ENCODE measurements at places on chromosomes 3 and 15.

GRCh38 chr3:190566043-190566933 is 52.4 kb downstream of the IL1RAP start:
- DNase-seq = peak; percentile 86

- DNase-seq = no peak
These were observed 47.7 kb upstream of the GYG1 start for GRCh38 chr3:148943506-148944205.

- DNase-seq = no peak
These were observed 1141.8 kb downstream of the SI start for GRCh38 chr3:163936543-163936942.

DNA sequence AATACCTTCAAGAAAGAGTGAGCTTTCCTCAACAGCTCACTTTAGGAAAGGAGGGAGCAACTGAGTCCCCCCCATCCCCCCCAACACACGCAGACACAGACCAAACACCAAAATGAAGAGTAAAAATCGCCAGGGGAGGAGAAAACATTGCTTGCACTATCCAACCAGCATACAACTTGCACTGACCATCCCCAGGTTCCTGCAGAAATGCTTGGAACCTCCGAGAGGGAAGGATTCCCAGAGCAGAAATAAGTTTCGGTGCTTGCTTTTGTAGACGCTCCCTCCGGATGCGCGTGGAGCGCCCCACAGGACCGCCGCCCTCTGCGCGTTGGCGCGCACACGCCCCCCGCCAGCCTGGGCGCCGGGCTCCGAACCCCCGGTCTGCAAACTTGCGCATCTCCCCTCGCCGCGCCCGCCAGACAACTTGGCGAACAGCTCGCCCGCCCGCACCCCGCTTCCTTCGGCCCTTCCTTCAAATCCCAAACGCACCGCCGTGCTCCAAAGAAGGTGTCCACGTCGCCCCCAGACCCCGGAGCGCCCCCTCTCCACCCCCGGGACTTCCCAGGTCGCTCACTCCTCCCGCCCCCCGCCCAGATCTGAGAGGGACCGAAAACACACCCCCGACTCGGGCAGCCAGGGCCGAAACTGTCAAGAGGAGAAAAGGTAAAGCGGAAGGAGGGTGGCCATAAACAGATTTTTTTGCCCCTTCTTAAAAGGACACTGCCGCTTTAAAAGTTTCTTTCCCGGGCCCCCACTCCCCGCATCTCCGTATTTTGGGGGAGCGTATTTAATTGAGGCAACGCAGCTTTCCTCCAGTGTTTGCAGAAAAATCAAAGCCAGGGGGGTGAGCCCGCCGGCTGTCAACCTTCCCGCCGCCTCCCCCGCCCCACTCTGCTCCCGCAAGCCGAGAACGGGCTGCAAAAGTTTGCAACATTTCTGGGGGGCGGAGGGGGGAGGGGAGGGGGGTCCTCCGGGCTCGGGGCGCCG is 859 bp downstream of the RORA start:
- DNase-seq = peak; percentile 46

- DNase-seq = no peak
These were observed 130.4 kb downstream of the FRMD5 start for GRCh38 chr15:44064706-44065105.

GRCh38 chr15:90054618-90055097 is 47.6 kb downstream of the IDH2 start:
- no peak for DNase-seq

DNA sequence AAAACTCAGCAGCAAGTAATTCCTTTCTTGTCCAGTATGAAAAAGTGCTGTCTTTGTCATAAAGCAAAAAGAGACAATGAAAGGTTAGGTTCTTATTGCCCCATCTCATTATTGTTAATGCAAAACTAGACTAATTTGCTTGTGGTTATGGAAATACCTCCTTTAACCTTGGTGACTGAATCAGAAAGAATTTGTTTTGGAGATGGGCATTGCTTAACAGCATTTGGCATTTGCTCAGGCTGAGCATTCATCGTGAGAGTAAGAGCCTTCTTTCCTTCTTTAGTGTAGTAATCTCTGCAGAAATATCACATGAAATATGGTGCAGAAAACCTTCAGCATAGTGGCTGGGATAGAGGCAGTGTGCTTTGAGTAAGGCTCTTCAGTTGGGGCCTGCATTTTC is 103.1 kb downstream of the CNTN6 start:
- DNase-seq = no peak

DNA sequence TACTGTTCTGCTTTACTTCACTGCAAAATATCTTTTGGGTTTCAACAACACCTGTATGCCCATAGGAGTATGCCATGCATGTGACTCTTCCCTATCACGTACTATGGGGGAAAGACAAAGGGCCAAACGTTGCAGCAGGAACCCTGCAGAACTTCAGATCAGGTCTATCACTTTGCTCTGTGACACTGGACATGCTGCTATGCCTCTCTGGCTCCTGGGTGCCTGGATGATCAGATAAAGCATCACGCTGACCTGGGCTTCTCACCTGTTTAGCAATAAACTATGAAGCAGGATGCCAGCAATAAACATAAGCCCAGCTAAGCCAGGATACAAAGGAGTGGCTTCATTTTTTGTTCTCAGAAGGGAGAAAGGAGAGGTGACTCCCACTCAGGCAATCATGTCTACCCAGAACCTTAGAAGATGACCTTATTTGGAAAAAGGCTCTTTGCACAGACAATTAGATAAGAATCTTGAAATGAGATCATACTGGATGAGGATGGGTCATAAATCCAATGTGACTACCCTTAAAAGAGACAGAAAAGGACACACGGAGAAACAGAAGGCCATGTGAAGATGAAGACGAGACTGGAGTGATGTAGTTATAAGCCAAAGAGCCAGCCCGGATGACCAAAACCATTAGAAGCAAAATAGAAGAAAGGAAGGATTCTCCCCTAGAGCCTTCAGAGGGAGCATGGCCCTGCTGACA is 19.3 kb downstream of the POMGNT2 start:
- DNase-seq = no peak

GRCh38 chr15:41804361-41804760 is 23.5 kb upstream of the JMJD7 start:
- DNase-seq = no peak

DNA sequence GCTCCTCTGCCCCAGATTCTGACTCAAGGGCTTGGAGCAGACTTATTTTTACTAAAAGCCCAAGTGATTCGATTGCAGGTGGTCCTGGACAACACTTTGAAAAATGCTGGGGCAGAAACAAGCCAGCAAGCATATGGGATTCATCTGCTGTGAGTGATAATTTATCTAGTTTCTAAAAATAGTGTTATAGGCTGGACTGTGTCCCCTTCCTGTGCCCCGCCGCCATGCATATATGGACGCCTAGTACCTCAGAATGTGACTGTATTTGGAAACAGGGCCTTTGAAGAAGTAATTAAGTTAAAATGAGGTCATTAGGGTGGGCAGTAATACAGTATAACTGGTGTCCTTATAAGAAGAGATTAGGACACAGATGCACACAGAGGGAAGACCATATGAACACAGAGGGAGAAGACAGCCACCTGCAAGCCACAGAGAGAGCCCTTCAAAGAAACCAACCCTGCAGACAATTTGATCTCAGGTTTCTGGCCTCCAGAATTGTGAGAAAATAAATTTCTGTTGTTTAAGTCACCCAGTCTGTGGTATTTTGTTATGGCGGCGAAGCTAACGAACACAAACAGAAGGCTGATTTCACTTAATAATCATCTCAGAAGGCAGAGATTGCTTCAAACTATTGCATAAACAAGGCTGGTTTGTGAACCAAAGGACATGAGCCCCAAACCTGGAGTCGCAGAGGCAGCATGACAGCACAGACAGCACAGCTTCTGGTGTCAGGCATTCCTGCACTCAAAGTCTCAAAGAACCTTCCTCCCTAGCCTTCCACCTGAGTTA is 59.1 kb downstream of the CCNL1 start:
- DNase-seq = no peak

DNA sequence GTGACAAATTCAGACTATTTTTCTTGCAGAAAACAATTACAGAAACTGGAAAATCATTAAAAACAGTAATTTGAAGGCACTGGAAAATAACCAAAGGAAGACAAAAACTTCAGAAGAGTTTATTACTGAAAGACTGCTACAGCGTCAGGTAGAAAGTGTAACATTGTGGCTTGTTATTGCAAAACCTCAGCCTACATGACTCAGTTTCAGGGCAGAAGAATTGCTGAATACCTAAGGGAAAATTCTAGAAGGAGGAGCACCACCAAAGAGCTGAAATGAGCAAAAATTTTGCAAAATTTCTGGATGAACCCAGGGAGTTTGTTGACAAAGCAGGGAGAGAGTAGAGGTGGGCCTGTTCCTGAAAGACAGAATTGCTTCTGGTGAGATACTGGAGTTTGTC is 219.6 kb downstream of the C3orf38 start:
- DNase-seq = no peak

DNA sequence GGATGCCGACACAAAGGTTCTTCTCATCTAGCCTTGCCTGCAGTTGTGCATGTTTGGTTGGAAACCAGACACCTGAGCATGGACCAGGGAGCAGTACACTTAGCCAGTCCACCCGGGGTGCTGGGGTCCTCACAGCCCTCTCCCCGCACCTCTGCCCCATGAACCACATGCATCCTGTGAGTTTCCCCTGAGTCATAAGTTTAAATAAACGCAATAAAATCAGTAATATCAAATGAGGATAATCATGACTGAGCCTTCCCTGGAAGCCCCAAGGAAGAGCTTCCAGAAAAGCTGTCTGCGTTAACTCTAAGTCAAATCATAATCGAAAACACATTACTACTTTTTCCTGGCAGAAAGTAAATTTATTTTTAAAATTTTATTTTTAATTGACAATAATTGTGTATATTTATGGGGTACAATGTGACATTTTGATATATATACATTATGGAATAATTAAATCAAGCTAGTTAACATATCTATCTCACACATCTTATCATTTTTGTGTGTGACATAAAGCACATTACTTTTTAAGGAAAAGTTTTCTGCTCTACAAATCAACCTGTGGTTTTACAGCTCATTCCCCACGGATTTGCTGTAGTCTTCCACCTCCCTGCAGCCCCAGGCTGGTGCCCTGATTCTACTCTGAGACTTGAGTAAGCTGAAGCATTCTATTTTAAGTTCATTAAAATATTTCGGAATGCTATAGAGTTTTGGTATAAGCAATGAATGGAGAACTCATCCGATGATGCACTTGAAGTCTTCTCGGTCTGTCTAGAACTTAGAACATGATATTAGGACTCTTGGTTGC is 166.0 kb upstream of the EIF1B start:
- DNase-seq = no peak

DNA sequence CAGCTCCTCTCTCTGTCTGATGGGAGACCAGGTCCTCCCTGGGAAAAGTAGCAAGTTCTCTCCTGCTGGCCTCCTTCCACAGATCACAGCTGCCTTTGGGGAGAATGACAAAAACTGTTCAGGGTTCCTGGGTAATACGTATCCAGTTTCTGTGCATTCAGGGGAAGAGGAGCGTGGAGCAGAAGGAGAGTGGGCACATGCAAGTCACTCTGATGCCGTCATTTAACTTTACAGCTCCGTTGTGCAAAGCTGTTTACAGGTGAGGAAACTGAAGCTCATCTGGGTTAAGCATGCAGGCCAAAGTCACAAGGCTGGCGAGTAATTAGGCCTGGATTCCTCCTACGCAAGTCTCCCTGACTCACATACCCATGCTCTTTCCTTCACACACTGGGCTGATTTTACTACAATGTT is 7.5 kb upstream of the TM4SF1 start:
- no peak for DNase-seq

GRCh38 chr3:10351013-10351735 is 30.3 kb upstream of the SEC13 start:
- DNase-seq = peak; percentile 13

- DNase-seq = no peak
These were observed 508.8 kb downstream of the RBMS3 start for GRCh38 chr3:29789686-29790085.

- DNase-seq = no peak
These were observed 1.2 kb downstream of the DUOX2 start for GRCh38 chr15:45112591-45113379.

GRCh38 chr3:1380926-1381646 is 288.3 kb downstream of the CNTN6 start:
- no peak for DNase-seq

DNA sequence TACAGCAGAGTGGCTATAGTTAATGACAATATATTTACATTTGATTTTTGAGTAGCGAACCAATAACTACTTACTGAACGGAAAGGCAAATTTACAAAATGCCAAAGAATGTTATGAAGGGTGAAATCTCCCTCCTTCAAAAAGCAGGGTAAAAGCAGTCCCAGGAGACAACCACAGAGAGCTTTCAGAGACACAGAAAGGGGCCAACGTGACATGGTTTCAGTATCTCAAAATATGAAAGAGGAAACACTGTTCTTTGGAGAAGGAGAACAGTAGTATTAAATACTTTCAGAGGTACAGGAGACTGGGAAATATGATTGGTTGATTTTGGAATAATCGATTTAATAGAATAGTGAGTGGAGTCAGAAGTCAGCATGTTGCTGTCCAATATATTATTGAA is 52.3 kb upstream of the ROBO1 start:
- DNase-seq = no peak

DNA sequence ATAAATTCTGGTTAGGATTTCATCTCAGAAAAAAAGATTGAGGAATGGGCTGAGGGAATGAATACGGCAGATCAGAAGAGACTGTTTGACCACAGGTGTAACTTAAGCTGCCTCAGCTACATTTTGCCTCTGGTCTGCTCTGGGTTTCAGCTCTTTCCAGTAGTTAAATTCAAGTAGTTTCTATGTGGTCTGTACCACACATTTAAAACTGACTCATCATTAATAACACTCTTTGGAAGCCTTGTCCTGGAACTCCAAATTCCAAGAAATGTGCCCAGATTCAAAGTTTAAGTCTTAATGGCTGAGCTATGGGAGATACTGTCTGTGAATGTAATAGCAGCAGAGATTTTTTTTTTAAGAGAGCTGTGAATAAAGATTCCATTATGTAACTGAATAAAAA is 133.1 kb upstream of the IGSF10 start:
- DNase-seq = no peak

- no peak for DNase-seq
These were observed 2.3 kb downstream of the SUCNR1 start for GRCh38 chr3:151875759-151876158.

- DNase-seq = no peak
These were observed 6.7 kb upstream of the ALCAM start for GRCh38 chr3:105360003-105360402.

DNA sequence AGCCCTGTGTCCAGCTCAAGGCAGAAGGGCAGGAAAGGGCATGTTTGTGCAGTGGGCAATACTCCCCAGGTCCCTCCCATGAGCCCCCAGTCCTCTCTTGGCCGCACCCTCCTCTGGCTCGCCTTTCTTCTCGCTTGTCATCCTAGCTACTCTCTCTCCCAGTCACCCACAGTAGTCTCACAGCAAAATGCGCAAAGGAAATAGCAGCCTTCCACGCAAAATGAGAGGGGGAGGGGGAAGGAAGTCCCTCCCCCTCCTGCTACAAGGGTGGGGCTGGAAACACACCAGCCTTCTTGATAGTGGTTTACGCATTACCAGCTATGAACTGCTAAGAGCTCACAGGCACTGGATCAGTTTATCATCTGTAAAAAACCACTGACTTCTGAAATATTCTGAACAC is 83.8 kb downstream of the GADL1 start:
- DNase-seq = no peak

- DNase-seq = no peak
These were observed 22.9 kb downstream of the H1-8 start for GRCh38 chr3:129565902-129566301.

GRCh38 chr15:29352402-29352801 is 82.8 kb upstream of the NSMCE3 start:
- DNase-seq = no peak

Measured in Right ventricle myocardium superior (tissue), 1 donor.